ENCODE measurements at places on chromosomes 3 and 15.

- DNase-seq, result peak; percentile 52
Observed at GRCh38 chr3:155676252-155676981, 68.5 kb downstream of the PLCH1 start.

GRCh38 chr15:96020133-96020532, 310.4 kb upstream of the NR2F2 start:
- no peak for DNase-seq

- no peak for DNase-seq
Observed at GRCh38 chr15:77475898-77476297, 55.2 kb downstream of the HMG20A start.

GRCh38 chr3:132593241-132593946, 3.7 kb upstream of the ACKR4 start:
- DNase-seq, result no peak

GRCh38 chr15:83992324-83993031, 243.1 kb upstream of the GOLGA6L4 start:
- no peak for DNase-seq

GRCh38 chr15:78727561-78727960, 83.7 kb downstream of the ADAMTS7 start:
- no peak for DNase-seq
